Activated CD8-positive, alpha-beta T cell treated with anti-CD3 and anti-CD28 coated beads, Interleukin-2, amount 10 ng/mL, durations not matched to agents 7 days and 5 days (primary cell): ENCODE measurements at places on chromosomes 3 and 15. TPM values are rescaled to one million over a fixed set of nuclear protein-coding genes. Genes with fewer than 3 reads are reported as not detected.

The VPS13C gene
- total RNA-seq: 64.7 TPM

The KIF15 gene
- 66.4 TPM for total RNA-seq

The STX19 gene
- not detected for total RNA-seq

The CMTM8 gene
- total RNA-seq: 2.1 TPM

The TMEM212 gene
- total RNA-seq: not detected

The PRSS50 gene
- not detected for total RNA-seq

The DYNLT2B gene
- total RNA-seq: 12.0 TPM

The NCEH1 gene
- 8.2 TPM for total RNA-seq
